ENCODE measurements at places on chromosomes 4 and X. TPM values are rescaled to one million over a fixed set of nuclear protein-coding genes. Genes with fewer than 3 reads are reported as not detected.

- no peak for DNase-seq
Observed at GRCh38 chrX:37976153-37976552, 30.2 kb upstream of the SYTL5 start.

- peak; percentile 52 for DNase-seq
Observed at GRCh38 chr4:13656569-13657405, 29.3 kb upstream of the BOD1L1 start.

- DNase-seq, result no peak
Observed at GRCh38 chrX:72110051-72110875, 21.5 kb downstream of the RTL5 start.

The CT45A8 gene
- not detected for polyA plus RNA-seq

DNA sequence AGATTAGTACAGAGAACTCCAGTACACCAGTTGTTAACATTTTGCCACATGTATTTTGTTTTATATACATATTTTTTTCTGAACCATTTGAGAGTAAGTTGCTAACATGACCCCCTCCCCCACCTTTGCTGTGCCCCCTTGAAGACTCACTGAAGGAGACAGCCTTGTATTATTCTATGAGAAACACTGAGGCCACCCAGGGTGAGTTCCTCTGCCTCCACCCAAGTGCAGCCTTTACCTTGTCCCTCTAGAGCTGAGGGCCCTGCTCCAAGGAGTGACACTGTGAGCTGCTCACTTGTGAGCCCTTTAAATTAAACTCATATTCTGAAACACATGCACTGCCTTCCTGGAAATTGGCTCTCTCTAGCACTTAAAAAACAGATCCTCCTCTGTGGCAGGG lies 21.1 kb downstream of the KIT start:
- DNase-seq, result no peak

DNA sequence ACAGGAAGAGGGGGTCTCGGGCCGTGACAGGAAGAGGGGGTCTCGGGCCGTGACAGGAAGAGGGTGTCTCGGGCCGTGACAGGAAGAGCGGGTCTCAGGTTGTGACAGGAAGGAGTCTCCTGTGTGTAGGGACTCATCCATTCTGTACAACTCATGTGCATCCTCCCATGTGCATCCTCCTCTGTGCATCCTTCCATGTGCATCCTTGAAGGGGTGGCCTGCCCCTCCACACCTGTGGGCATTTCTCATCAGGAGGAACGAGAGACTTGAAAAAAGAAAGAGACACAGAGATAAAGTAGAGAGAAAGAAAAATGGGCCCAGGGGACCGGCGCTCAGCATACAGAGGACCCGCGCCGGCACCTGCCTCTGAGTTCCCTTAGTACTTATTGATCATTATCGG lies 30.2 kb upstream of the PLCXD1 start:
- DNase-seq, result no peak

DNA sequence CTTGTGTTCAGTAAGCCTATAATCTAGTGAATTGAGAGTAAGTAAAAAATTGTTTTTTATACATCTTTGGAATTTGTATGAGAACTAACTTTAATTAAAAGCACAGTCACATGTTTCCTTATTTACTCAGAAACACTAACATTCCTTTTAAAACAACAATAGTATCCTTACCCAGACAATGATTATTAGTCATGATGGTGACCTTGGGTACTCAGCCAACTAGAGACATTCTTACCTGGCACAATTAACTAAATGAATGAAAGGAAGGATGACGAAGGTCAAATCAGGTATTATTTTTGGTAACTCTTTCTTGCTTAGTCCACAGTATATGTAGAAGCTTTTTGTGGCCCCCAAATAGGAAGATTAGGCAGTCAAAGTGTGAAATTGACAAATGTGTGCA lies 901.0 kb downstream of the FAT4 start:
- no peak for DNase-seq

The KLB gene
- not detected for polyA plus RNA-seq

The AVPR2 gene
- polyA plus RNA-seq, result not detected

DNA sequence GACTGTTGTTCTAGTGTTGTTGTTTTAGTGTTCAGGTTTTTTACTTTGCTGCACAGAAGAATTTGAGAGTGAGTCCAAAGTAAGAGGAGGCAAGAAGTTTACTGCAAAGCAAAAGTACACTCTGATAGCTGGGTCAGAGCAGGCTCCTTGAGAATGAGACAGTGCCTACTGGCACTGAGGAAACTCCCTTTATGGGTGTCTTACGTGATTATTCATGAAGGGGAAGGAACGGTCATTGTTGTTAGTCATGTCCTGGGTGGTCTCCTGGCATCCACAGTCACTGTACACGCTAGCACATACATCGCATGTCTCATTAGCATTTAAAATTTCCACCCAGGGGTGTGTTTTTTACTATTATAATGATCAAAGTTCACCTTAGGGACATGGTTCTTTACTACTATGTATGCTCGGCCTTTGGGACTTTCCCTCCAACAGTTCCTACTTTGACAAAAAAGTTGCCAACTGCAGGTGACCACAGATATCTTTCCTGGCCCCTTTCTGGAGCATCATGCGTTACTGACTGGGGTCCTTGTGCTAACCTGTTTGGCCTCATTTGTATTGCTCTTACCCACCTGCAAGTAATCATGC lies 688.9 kb upstream of the AMOT start:
- DNase-seq, result no peak

DNA sequence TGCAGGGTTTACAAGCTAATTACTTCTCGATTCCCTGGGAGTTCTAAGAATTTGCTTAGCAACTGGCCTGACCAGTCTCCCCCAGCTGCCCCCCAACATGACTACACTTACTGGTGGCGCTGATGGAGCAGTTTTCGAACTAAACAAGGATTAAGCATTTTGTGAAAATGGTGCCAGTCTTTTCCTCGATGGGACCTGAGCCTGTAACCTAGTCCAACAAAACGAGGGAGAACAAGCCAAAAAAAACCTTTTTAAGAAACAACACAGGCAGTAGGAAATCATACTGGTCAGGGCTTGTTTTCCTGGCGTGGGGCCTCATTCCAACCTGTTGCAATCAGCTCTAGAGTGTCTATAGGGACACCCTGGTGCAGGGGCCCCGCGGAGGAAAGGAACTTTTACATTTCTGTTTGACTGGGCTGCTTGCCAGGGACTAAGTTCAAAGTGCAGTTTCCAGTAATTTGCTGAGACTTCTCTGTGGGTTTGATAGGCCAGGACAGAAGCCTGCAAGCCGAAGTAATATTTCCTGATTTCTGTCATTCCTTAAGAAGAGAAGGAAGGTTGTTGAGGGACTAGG lies 158.7 kb downstream of the SPRY1 start:
- peak; percentile 75 for DNase-seq

The CLNK gene
- polyA plus RNA-seq, result not detected

- no peak for DNase-seq
Observed at GRCh38 chrX:867502-867901, 236.9 kb downstream of the SHOX start.

The CHRNA9 gene
- polyA plus RNA-seq, result not detected

The CT55 gene
- polyA plus RNA-seq, result not detected

- DNase-seq, result peak; percentile 40
Observed at GRCh38 chrX:26915064-26915463, 548.1 kb downstream of the PPP4R3C start.

DNA sequence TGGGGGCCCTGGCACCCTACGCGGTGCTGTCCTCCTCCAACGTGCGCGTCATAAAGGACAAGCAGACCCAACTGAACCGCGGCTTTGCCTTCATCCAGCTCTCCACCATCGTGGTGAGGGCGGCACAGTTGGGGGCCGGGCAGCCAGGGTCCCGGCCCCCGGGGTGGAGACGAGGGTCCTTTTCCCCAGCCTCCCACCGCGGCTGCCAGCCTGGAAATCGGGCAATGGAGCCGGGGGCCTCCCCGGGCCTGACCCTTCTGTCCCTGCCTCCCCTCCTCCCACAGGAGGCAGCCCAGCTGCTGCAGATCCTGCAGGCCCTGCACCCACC lies 13.7 kb upstream of the UBA1 start:
- DNase-seq, result no peak

GRCh38 chr4:87881115-87881514 lies 48.3 kb downstream of the MEPE start:
- DNase-seq, result no peak

The DOK7 gene
- polyA plus RNA-seq, result 0.71 TPM

DNA sequence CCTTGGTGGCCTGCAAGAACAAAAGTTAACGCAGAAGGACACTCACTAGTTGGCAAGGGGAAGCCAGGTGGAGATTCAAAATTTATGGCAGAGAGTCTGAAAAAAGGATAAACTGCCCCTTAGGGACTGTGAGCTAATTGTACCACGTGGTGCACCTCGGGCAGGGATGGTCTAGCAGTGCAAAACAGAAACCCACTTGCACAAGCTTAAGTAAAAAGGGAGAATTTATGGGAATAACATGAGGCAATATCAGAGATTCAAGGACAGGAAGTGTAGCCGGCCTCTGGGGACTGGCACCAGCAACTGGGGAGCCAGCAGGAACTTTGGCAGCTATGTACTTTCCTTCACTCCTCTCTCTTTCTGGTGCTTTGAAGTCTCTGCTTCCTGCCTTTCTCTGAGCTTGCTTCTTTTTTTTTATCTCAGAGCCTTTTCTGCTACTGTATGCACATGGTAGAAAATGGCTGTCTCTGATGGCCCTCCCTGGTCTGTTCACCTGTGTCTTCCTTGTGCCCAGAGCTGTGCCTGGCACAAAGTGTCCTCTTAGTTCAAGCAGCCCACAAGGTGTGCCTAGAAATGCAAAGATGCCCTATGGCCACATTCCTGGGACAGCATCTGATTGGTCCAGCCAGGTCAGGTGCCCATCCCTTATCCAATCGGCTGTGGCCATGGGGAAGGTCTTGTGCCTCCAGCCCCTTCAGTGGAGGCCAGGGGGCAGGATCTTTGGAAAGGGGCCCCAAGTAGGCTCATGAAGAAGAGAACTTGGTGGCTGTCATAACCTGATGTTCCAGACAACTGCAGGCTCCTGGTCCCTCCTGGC lies 114.8 kb upstream of the ATP6AP2 start:
- DNase-seq, result no peak

- no peak for DNase-seq
Observed at GRCh38 chr4:179843370-179843769, 2399.8 kb upstream of the TENM3 start.

DNA sequence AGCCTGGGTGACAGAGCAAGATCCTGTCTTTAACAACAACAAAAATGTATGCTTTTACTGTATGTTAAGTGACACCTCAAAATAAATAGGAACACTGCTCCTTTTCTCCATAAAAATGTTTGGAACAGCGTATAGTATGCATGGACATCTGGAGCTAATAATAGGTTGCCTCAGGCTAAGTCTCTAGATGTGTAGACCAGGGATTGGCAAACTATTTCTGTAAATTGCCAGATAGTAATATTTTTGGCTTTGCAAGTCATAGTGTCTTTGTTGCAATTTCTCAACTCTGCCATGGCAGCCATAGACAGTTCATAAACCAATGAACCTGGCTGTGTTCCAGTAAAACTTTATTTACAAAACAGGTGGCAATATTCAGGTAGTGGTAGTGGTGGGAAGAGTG lies 76.6 kb upstream of the CBLL2 start:
- DNase-seq, result no peak

DNA sequence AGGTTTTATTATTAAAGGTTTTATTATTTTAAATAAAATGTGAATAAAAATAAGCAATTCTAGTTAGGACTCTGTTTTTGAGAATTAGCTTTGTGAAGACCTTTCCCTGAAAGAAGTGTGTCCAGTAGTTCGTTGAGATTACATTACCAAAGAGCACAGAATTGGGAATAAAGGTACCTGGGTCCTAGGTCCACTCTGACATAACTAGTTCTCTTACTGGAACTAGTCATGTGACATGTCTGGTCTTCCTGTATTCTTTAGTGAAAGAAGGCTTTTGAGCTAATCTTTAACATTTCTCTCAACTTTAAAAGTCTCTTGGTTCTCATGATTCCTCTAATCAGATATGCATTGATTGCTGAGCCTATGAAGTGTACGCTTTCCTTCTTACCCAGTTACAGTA lies 292.0 kb upstream of the SMIM31 start:
- no peak for DNase-seq

DNA sequence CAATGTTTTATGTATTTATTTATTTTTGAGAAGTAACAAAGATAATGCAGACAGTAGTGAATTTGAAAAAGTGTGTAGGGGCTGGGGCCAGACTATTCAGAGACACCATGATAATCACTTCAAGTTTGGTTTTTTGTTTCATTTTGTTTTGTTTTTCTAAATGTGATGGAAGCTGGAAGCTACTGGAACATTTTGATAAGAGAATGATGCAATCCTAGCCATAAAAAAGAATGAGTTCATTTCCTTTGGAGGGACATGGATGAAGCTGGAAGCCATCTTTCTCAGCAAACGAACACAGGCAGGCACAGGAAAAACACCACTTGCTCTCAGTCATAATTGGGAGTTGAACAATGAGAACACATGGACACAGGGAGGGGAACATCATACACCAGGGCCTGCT lies 706.6 kb upstream of the EPHA5 start:
- DNase-seq, result no peak
